ENCODE measurements at places on chromosomes 5 and 9.

- H3K27ac ChIP-seq = no peak overlapping the region
- DNase-seq = no peak
- no peak overlapping the region for H3K4me3 ChIP-seq
- H3K36me3 ChIP-seq = no peaks in the 10 kb centered on the region
Measured at GRCh38 chr9:17293685-17294084, 158.8 kb downstream of the CNTLN start.

DNA sequence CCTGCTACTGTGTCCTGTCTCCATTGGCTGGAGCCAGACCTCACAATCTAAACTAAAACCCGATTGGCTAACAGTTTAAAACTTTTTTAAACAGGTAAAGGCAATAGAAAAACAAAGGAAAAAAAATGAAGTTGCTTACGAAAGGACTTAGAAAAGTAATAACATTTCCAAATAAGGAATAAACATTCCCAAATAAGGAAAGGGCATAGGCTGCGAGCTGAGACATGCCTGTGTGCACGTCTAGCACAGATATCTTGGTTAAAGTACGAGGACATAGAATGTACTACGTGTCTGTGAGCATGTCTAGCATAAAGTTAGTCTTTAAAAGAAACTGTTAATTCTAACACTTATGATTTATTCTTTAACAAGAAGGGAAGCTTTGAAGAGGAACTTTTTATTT is 15.3 kb upstream of the FAM120A start:
- H3K27ac ChIP-seq = no peak overlapping the region
- no peak for DNase-seq
- H3K36me3 ChIP-seq = no peaks in the 10 kb centered on the region
- H3K4me3 ChIP-seq = no peak overlapping the region
- H3K4me1 ChIP-seq = no peaks in the 10 kb centered on the region
- H3K27me3 ChIP-seq = no peaks in the 10 kb centered on the region

DNA sequence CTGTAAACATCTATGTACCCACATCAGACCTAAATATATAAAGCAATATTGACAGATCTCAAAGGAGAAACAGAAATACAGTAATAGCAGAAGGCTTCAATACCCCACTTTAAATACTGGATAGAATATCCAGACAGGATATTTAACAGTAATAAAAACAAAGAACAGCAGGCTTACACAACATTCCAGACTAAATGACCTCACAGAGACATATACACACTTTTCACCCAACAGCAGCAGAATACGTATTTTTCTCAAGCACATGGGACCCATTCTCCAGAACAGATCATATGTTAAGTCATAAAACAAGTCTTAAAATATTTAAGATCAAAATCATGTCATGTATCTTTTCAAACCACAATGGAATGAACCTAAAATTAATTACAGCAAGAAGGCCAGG is 76.8 kb downstream of the CAMSAP1 start:
- no peak overlapping the region for H3K27ac ChIP-seq
- no peaks in the 10 kb centered on the region for H3K4me1 ChIP-seq
- H3K36me3 ChIP-seq = no peaks in the 10 kb centered on the region
- H3K4me3 ChIP-seq = no peak overlapping the region
- no peak for DNase-seq
- H3K27me3 ChIP-seq = no peaks in the 10 kb centered on the region

GRCh38 chr5:74543162-74543995 is 97.1 kb downstream of the ENC1 start:
- H3K27me3 ChIP-seq = no peaks in the 10 kb centered on the region
- H3K4me3 ChIP-seq = no peak overlapping the region
- H3K36me3 ChIP-seq = no peaks in the 10 kb centered on the region
- peak overlapping the region; percentile 85 for H3K27ac ChIP-seq

GRCh38 chr5:91145333-91145620 is 237.8 kb downstream of the ARRDC3 start:
- DNase-seq = no peak
- H3K27ac ChIP-seq = no peak overlapping the region
- H3K27me3 ChIP-seq = no peaks in the 10 kb centered on the region
- no peak overlapping the region for H3K4me3 ChIP-seq
- H3K36me3 ChIP-seq = no peaks in the 10 kb centered on the region

GRCh38 chr5:78661044-78661443 is 12.5 kb upstream of the LHFPL2 start:
- no peak overlapping the region for H3K27ac ChIP-seq
- H3K4me1 ChIP-seq = peaks cover 7% of the 10 kb centered on the region
- H3K36me3 ChIP-seq = no peaks in the 10 kb centered on the region
- no peak for DNase-seq
- no peak overlapping the region for H3K4me3 ChIP-seq

DNA sequence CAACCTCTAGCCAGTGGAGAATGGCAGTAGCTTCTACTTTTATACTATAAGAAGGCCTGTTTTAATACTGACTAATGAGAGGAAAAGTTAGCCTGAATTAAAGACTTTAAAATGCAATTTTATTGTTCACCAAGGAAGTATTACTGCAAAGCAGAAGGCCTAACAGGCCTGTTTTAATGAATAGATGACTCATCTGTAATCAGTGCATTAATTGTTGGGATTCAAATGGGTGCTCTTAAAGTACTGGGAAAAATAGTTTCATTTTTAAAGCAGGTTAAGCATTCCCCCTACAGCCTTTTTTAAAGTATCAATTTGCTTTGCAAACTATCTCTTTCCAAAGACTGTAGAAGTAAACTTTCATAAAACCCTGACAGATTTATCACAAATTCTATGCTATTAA is 147.7 kb downstream of the SIL1 start:
- H3K27me3 ChIP-seq = no peaks in the 10 kb centered on the region
- H3K36me3 ChIP-seq = no peaks in the 10 kb centered on the region
- H3K4me1 ChIP-seq = no peaks in the 10 kb centered on the region
- no peak overlapping the region for H3K27ac ChIP-seq
- no peak overlapping the region for H3K4me3 ChIP-seq
